ENCODE measurements at places on chromosomes 12 and 14.

DNA sequence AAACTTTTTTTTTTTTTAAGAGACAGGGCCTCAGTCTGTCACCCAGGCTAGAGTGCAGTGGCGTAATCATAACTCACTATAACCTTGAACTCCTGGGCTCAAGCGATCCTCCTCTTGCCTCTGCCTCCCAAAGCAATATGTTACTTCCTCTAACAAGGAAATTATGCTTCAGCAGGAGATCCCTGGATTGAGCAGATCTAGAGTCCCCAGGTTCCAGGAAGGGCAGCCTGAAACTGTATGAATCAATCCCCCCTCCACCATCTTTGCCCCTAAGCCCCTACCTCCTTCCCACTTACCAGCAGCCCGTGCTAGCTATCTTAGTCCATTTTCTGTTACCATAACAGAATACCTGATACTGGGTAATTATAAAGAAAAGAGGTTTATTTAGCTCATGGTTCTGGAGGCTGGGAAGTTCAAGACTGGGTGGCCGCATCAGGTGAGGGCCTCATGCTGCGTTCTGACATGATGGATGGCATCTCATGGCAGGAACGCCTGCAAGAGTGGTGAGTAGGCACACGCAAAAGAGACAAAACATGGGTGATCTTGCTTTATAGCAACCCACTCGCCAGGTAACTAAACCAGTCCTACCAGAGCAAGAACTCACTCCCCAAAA lies 5.0 kb downstream of the TAMALIN start:
- no peak for DNase-seq

GRCh38 chr12:2323532-2324255 lies 270.9 kb downstream of the CACNA1C start:
- DNase-seq: no peak

DNA sequence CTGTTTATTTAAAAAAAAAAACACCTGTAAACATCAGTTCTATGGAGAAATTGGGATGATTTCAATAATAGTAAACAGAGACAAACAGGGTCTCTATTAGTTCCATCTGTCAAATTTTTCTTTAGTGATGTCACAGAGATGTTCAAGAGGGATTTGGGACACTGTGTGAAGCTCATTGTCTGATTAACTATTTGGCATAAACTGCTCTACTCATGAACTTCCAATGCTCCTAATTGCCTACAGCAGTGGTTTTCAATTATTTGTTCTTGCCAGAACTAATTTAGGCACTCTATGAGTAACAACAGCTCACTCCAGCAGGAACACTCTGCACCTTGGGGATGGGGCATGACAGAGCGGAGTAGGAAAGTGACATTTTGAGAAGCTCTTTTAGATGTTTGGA lies 250.1 kb upstream of the PRKD1 start:
- DNase-seq: no peak

- DNase-seq: no peak
Measured at GRCh38 chr14:20606190-20606901, 15.2 kb upstream of the RNASE12 start.

DNA sequence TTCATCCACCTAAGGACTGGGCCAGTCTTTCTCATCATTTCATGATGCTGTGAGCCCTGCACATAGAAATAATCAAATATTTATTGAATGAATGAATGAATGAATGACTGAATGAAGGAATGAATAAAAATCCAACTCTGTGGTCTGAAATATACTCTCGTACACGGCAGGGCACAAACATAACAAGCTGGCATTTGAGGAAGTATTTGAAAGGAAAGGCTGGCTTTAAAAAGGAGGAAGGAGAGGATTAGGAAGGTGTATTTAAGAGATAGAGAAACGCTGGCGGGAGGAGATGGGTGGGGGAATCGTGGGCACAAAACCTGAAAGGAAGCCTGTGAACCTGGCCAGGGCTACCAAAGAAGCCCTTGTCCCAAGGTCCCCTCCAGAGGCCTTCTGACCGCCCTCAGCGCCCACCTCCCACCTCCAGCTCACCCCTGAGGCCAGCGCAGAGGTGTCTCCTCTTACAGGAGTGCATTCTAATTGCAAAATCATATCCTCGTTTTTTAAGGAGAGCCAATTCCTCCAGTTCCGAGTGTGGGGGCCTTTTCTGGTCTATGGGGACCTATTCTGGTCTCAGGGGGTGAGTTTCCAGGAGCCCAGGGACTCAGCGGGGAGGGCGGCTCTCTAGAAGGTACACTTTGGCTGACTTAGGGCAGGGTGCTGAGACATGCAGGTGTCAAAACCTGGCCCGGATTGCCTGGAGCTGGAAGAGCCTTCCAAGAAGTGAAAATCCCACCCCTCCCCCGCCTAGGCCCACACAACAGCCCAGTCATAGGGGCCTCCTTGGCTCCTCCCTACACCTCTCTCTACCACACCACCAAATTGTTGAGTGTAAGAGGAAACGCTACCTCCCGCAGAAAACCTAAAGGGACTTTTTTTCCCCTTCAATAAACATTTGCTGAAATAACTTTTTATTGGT lies 8.7 kb upstream of the JDP2 start:
- no peak for DNase-seq

DNA sequence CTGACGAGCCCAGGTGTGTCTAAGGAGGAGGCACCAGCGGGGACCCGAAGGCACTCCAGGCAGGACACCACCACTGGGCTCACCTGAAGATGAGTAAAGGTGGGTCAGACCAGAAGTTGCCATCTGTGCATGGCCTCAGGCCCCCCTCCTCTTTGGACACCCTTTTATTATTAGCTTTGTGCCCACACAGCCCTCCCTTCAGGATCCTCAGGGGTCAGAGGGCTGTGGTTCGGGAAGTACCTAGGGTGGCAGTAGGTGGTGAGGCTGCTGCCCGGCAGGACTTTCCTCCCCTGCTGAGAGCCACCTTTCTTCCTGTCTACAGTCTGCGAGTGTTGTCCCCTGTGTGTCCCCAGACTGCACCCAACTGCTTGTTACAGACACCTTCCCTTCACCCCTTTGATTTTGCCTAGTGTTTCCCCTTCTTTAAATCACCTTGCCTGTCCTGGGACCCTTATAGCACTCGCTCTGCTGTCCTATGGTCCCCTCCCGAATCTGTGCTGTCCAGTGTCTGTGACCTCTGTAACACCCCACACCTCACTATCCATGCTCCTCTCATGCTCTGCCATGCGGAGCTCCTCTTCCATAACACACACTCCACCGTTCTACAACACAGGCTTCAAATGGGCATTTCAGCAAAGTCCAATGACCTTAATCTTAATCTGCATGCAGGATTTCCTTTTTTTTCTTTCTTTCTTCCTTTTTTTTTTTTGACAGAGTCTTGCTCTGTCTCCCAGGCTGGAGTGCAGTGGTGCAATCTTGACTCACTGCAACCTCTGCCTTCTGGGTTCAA lies 25.7 kb downstream of the SOAT2 start:
- DNase-seq: no peak

DNA sequence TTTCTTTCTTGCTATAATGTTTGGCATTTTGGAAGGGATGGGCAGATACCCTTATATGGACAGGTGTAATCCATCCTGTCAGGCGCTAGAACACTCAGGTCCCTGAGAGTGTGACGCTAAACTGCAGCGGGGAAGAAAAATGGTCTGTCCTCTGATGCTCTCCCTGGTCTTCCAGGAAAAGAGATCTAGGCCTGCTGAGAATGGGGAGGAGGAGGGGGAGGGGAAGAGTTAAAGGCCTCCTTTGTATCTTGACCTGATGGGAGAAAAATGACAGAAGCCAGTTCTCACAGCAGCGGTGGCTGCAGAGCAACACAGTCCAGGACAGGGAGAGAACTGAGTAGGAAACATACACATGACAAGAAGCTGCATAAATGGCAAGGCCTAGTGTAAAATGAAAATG lies 61.1 kb downstream of the RPS6KA5 start:
- no peak for DNase-seq

DNA sequence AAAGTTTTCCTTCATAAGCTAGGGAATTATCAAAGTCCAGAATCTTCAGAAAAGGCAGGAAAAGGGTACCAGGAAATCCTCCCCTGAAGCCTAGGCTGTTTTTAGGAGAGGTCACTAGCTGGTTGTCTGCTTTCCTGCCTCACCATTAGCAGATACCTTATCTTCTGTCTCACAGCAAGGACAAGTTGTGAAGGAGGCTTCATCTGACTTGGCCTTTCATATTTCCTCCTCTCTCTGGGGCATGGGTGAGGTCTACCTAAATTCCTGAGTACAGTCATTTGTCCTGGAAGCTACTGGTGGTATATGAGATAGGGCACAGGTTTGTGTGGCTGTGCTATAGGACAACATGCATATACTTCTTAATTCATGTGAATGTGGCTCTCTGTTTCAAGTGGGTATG lies 2.3 kb downstream of the FOXJ2 start:
- no peak for DNase-seq

GRCh38 chr12:109377139-109377685 lies 29.5 kb downstream of the MYO1H start:
- no peak for DNase-seq

GRCh38 chr14:104527857-104528459 lies 51.6 kb upstream of the C14orf180 start:
- no peak for DNase-seq

- no peak for DNase-seq
Measured at GRCh38 chr12:116336542-116337065, 59.1 kb upstream of the MED13L start.

- DNase-seq: no peak
Measured at GRCh38 chr14:64920465-64920864, 6.2 kb downstream of the CHURC1 start.

GRCh38 chr12:40768125-40768864 lies 76.1 kb downstream of the CNTN1 start:
- DNase-seq: no peak

GRCh38 chr12:6541371-6542165 lies 7.3 kb downstream of the GAPDH start:
- DNase-seq: no peak

GRCh38 chr12:68771223-68771925 lies 25.4 kb downstream of the SLC35E3 start:
- no peak for DNase-seq

GRCh38 chr12:31950088-31950487 lies 9.1 kb upstream of the RESF1 start:
- DNase-seq: no peak

GRCh38 chr12:53004582-53004981 lies 1.7 kb upstream of the EIF4B start:
- no peak for DNase-seq

DNA sequence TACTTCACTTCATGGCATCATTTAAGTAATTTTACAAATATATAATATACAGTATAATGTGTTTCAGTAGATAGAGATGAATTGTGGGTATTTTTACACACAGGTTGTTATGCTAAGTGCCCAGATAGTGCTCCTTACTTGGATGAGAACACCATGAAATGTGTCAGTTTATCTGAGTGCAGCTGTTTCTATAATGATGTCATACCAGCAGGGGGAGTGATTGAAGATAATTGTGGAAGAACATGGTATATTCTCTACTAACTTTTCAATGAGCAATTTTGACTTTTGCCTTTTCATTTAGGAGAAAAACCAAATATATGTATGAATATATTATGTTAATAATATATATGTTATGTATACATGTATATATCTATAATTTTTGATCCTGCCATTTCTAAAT lies 221.6 kb downstream of the LRRK2 start:
- no peak for DNase-seq

- DNase-seq: no peak
Measured at GRCh38 chr12:25816637-25817036, 141.8 kb upstream of the RASSF8 start.

- DNase-seq: no peak
Measured at GRCh38 chr14:63478010-63478409, 65.2 kb downstream of the PPP2R5E start.

DNA sequence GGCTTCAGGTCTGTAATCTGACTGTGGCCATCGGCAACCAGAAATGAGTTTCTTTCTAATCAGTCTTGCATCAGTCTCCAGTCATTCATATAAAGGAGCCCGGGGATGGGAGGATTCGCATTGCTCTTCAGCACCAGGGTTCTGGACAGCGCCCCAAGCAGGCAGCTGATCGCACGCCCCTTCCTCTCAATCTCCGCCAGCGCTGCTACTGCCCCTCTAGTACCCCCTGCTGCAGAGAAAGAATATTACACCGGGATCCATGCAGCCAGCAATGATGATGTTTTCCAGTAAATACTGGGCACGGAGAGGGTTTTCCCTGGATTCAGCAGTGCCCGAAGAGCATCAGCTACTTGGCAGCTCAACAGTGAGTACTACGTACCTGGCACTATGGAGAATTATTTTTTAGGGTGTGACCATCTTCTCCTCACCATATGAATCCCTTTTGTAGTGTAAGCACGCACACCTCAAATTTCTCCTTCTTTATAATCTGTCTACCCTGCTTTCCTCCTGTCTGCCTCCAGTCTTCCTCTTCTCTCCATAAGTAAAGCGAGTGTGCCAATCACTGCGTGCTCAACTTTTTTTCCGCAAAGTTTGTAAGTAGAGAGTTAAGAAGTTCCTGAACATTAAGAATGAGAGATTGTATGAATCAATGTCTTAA lies at the start of gene TPH2:
TPH2 (plus strand) TSS at position 118 of the 658 bp plus-strand sequence; CDS start at position 260, 142 bp downstream.
- no peak for DNase-seq

GRCh38 chr12:67546746-67547145 lies 101.8 kb upstream of the DYRK2 start:
- no peak for DNase-seq

DNA sequence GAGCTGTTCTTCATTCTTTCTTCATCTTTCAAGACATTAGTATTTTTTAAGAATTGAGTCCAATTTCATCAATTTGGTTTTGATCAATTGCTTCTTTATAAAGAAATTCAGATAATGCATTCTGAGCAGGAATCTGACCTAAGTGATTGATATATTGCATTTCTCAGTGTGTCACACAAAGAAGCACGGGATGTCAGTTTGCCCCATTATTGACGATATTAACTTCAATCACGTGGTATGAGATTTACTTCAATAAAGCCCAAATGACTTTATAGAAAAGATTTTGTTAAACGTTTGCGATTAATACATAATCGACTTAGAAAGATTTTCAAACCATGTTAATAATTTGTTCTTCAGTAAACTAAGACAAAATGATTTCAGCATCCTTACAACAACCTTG lies 1254.2 kb downstream of the FSCB start:
- DNase-seq: no peak

GRCh38 chr12:19127270-19127669 lies 2.3 kb upstream of the PLEKHA5 start:
- DNase-seq: no peak

- no peak for DNase-seq
Measured at GRCh38 chr14:102028733-102029132, 58.1 kb downstream of the HSP90AA1 start.

Data from coronary artery (tissue), 2 donors.